ENCODE measurements at places on chromosomes 3 and 15. TPM values are rescaled to one million over a fixed set of nuclear protein-coding genes. Genes with fewer than 3 reads are reported as not detected.
A peak's percentile ranks its signal among the peaks of the same experiment; 100 is the strongest.

The CELF6 gene
- total RNA-seq, result 0.70 TPM

- H3K27me3 ChIP-seq, result no peaks in the 10 kb centered on the region
- DNase-seq, result no peak
- no peaks in the 10 kb centered on the region for H3K36me3 ChIP-seq
- H3K27ac ChIP-seq, result no peak overlapping the region
Observed at GRCh38 chr3:118548434-118548833, 486.2 kb downstream of the IGSF11 start.

DNA sequence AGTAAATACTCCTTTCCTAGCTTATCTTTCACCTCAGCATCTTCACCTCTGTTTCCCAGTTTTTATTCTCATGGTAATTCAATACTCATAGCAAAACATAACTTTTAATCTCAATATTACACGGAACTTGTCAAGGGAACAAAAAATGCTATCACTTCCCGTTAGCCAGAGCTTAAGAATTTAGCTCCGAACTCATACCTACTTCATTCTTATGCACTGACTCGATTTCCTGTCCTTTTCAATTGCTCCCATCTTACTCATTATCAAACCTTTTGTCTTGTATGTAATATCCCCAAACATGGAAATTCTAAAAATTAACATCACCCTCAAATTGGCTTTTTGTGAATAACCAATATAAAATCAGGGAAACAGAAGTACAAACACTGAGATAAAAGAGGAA is 28.2 kb downstream of the MYEF2 start:
- no peak for DNase-seq
- H3K4me1 ChIP-seq, result peaks cover 2% of the 10 kb centered on the region
- no peaks in the 10 kb centered on the region for H3K27me3 ChIP-seq
- no peak overlapping the region for H3K27ac ChIP-seq
- H3K36me3 ChIP-seq, result peaks cover 29% of the 10 kb centered on the region

The VEPH1 gene
- total RNA-seq, result not detected

The SAMMSON gene
- not detected for total RNA-seq

DNA sequence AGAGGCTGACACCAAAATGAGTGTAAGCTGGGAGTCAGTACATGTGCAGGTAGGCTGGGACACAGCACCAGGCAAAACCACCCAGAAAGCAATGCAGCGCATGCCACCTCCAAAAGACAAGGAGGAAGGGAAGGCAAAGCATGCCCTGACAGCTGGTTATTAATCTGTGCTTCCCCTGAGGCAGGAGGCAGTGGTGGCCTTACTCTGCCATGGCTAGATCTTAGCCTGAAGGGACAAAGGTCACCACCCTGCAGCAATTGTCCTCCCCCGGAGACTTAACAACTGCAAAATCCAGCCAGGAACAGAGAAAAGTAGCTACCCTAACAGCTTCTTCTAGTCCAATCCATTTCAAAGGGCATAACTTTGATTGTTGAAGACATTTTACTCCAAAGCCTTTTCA is 73.7 kb downstream of the PLD1 start:
- no peak for DNase-seq
- no peaks in the 10 kb centered on the region for H3K36me3 ChIP-seq
- H3K4me3 ChIP-seq, result no peak overlapping the region
- peaks cover 9% of the 10 kb centered on the region for H3K27me3 ChIP-seq
- H3K4me1 ChIP-seq, result no peaks in the 10 kb centered on the region

- H3K4me3 ChIP-seq, result no peak overlapping the region
- no peak overlapping the region for H3K27ac ChIP-seq
- no peaks in the 10 kb centered on the region for H3K36me3 ChIP-seq
- DNase-seq, result no peak
Observed at GRCh38 chr15:34718681-34719665, 35.8 kb downstream of the GJD2 start.

The TGM5 gene
- total RNA-seq, result 0.37 TPM

GRCh38 chr3:84547207-84547606 is 411.6 kb upstream of the CADM2 start:
- no peak overlapping the region for H3K27ac ChIP-seq
- H3K4me1 ChIP-seq, result no peaks in the 10 kb centered on the region
- DNase-seq, result no peak
- H3K4me3 ChIP-seq, result no peak overlapping the region
- no peaks in the 10 kb centered on the region for H3K36me3 ChIP-seq
- no peaks in the 10 kb centered on the region for H3K27me3 ChIP-seq

DNA sequence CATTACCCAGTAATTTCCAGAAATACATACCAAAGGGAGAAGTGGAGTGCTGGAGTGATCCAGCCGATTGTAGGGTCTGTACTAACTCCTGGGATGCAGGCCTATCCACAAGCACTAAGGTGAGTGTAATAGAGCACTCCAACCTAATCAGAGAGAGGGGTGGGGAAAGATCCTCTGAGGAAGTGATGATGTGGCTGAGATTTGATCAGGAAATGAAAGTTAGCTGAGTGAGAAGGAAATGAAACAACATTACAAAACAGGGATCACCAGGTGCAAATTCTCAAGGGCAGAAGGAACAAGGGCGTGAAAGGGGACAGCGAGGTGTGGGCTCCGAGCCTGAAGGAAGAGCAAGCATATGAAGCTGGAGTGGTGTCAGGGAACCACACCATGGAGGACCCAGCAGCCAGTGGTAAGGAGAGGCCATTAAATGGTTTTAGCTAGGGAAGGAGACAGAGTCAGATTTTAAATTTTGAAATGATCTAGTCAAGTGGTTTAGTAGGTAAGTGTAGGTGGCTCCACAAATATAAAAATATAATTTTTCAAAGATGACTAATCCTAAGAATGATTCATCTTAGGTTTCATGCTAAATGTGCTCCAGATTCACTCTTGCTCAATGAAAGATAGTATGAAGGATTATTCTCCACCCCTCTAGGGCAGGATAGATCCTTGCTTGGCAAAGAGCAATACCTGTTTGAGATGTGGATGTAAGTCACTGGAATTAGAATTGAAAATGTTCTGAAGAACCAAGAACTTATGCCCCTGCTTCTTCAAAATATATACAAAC is 348.7 kb downstream of the TBL1XR1 start:
- DNase-seq, result no peak
- H3K27me3 ChIP-seq, result peaks cover 5% of the 10 kb centered on the region
- H3K4me3 ChIP-seq, result no peak overlapping the region

DNA sequence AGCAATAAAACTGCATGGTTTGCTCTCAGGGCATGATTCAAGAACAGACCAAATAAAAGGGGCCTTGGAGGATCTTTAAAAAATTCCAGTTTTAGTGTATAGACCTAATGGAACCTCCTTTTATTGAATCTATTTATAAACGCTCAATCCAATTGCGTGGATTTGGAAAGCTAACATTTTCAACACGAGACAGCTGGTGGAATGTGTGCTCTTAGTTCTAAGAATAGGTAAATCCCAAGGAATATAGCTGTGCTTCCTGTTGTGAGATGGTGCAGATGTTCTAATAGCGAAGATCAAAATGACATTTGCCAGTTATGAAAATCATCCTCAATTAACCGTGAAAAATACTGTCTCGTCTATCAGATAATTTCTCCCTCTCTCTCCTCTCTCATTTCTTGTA is 192.5 kb downstream of the ATP10A start:
- H3K27ac ChIP-seq, result no peak overlapping the region
- no peak for DNase-seq
- H3K4me1 ChIP-seq, result no peaks in the 10 kb centered on the region
- peaks cover 19% of the 10 kb centered on the region for H3K27me3 ChIP-seq

DNA sequence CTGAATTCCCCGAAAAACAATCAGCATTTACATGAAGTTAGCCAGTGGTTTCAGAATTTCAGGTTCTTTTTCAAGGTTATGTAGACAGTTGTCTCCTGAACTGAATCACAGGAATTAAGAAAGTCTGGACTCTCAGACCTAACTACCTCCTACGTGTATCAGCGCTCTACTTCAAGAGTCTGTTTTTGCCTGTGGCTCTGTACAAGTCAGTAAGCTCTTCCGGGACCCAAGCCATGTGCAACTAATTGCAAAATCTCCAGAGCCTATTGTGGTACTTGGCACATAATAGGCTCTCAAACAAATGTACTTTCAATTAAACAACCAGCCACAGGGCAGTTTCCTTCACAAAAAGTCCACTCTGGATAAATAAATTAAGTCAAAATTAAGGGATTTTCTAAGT is 414.2 kb downstream of the PDCD6IP start:
- DNase-seq, result no peak
- H3K27ac ChIP-seq, result no peak overlapping the region
- H3K36me3 ChIP-seq, result no peaks in the 10 kb centered on the region

The A4GNT gene
- not detected for total RNA-seq

GRCh38 chr15:93378558-93378957 is 289.5 kb upstream of the RGMA start:
- H3K4me3 ChIP-seq, result no peak overlapping the region
- H3K36me3 ChIP-seq, result no peaks in the 10 kb centered on the region
- H3K27me3 ChIP-seq, result peaks cover 2% of the 10 kb centered on the region
- no peaks in the 10 kb centered on the region for H3K4me1 ChIP-seq
- DNase-seq, result no peak

The IMPG2 gene
- 0.29 TPM for total RNA-seq

The KCNMB3 gene
- 0.87 TPM for total RNA-seq

DNA sequence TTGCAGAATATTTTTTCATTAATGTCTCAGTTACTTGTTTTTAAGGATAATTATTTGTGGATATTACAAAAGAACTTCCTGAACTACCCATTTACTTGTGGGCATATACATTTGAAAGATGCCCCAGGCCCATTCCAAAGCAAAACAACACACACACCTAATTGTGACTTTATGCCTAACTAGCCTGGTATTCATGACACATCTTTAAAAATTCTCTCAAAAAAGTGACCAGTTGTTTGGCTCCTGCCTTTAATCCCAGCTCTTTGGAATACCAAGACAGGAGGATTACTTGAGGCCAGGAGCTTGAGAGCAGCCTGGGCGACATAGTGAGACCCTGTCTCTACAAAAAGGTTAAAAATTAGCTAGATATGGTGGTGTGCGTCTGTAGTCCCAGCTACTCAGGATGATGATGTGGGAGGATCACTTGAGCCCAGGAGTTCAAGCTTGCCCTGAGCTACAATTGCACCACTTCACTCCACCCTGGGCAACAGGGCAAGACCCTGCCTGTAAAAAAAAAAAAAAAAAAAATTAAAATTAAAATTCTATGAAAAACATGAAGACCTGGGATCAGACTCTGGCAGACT is 51.7 kb upstream of the SLC4A7 start:
- H3K36me3 ChIP-seq, result no peaks in the 10 kb centered on the region
- no peak for DNase-seq
- no peaks in the 10 kb centered on the region for H3K27me3 ChIP-seq
- H3K4me1 ChIP-seq, result peaks cover 13% of the 10 kb centered on the region
- no peak overlapping the region for H3K4me3 ChIP-seq

- H3K36me3 ChIP-seq, result peaks cover 32% of the 10 kb centered on the region
- H3K4me3 ChIP-seq, result peak overlapping the region; percentile 83
- peak overlapping the region; percentile 89 for H3K27ac ChIP-seq
- peaks cover 51% of the 10 kb centered on the region for H3K4me1 ChIP-seq
Observed at GRCh38 chr3:127597020-127597771, 1.0 kb upstream of the MCM2 start.

The SCN11A gene
- not detected for total RNA-seq

DNA sequence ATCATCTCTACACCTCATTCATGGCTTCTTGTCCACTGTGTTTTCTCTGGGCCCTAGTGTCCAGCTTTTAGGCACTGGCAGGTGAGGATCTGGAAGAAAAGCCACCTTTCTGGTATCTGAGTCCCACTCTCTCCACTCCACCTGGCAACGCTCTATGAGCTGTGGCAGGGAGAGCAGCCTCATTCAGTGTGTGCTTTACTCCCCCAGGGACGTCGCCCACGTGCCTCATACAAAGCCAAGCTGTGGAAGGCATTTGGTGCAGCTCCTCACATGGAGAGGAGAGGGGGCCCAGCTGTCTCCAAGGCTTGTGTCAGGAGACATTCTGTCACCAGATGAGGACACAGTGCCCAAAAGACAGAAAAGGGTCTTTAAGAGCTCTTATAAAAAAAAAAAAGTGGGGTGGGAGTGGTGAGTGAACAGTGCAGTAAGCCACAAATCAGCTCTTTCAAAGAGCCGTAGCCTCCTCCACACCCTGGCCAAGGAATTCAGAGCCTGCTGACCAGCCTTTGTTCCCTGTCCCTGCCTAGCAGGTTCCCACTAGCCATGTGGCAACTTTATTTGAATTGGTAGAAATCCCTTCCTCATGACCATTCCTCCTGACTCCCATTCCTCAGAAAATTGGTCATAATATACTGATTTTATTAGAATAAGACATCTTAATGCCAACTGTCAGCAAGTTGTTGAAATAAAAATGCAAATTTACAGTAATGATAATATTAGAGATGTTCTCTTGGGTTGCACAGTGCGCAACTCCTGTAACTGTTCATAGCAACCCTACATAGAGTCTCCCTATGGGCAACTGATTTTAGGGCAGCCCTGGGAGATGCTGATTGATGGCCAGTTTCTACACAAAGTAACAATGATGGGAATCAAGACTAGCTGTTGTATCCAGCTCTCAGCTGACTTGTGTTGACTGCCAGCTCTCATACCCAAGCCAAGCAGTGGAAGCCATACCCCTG is 29.5 kb downstream of the GALNT15 start:
- DNase-seq, result no peak
- no peaks in the 10 kb centered on the region for H3K36me3 ChIP-seq
- no peak overlapping the region for H3K4me3 ChIP-seq
- no peak overlapping the region for H3K27ac ChIP-seq
- peaks cover 6% of the 10 kb centered on the region for H3K4me1 ChIP-seq
- H3K27me3 ChIP-seq, result peaks cover 5% of the 10 kb centered on the region

- no peak overlapping the region for H3K4me3 ChIP-seq
- no peaks in the 10 kb centered on the region for H3K27me3 ChIP-seq
- H3K36me3 ChIP-seq, result no peaks in the 10 kb centered on the region
- H3K27ac ChIP-seq, result no peak overlapping the region
- no peak for DNase-seq
- peaks cover 8% of the 10 kb centered on the region for H3K4me1 ChIP-seq
Observed at GRCh38 chr3:59518283-59519055, 468.6 kb upstream of the CFAP20DC start.

The TMEM158 gene
- total RNA-seq, result 0.13 TPM

GRCh38 chr3:197125636-197126035 is 96.0 kb upstream of the MELTF start:
- H3K36me3 ChIP-seq, result peaks cover 20% of the 10 kb centered on the region
- H3K4me1 ChIP-seq, result no peaks in the 10 kb centered on the region
- no peak overlapping the region for H3K4me3 ChIP-seq
- H3K27ac ChIP-seq, result no peak overlapping the region
- H3K27me3 ChIP-seq, result no peaks in the 10 kb centered on the region

DNA sequence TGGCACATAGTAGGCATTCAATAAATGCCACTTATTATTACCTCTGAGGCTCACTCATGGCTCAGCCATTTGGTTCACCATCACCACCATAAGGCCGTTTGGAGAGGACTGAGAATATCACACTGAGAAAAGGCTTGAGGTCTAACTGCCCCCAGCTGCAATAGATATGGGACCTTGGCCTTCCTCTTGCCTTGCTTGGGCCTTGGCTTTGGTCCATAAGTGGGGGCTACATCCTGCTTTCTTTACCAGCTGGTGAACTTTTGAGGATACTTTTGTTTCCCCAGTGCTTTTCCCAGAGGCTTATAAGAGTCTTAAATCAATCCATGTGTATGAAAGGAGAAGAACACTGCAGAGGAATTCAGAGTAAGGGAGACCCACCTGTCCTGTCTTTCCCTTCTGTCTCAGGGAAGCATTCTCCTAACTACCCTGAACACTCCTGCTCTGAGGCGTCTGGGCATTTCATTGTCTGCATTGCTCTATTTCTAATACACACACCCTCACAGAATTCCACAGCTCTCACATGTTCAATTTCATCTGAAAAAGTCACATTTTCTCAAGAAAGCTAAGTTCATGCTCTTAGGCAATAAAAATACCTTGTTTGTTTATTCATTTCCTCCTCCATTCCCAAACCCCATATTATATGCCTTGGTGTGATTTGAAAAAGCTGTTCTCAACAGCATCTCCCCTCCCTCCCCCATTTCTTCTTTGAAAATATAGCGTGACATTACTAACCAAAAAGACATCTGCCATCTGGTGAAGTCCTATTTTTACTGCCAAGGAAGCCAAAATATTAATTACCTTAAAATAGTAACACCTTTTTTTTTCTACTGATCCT is 22.5 kb upstream of the KCNMB2 start:
- no peaks in the 10 kb centered on the region for H3K36me3 ChIP-seq
- no peak overlapping the region for H3K27ac ChIP-seq
- H3K4me1 ChIP-seq, result no peaks in the 10 kb centered on the region

Measured in activated CD8-positive, alpha-beta T cell treated with anti-CD3 and anti-CD28 coated beads, Interleukin-2, amount 10 ng/mL, durations not matched to agents 7 days and 5 days (primary cell).